ENCODE measurements at places on chromosomes 5 and 9.

- no peak for DNase-seq
Measured at GRCh38 chr5:102307232-102307631, 11.1 kb upstream of the SLCO4C1 start.

- DNase-seq = no peak
Measured at GRCh38 chr9:18921366-18922075, 111.5 kb downstream of the SAXO1 start.

- DNase-seq = no peak
Measured at GRCh38 chr9:78031444-78031892, at the start of gene GNAQ. Gene GNAQ, minus strand, starts transcription at chr9:78031811. Its CDS starts 576 bp downstream, at chr9:78031235.

DNA sequence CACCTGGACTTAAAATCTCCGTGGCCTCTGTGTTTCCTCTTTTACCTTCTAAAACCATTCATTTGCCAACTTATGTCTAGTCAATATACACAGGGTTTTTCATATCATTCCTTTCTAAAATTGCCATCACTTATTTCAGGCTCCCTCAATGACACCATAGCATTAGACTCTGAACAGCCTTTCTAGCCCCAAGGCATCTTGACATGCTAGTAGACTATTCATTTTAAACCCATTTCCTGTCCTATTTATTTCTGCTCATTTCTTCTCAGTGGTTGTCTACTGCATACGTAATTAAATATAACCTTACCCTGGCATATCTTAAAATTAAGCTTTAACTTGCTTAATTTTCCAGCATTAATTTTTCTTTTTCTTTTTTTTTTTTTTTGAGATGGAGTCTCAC lies 83.2 kb downstream of the PHAX start:
- no peak for DNase-seq

- DNase-seq = no peak
Measured at GRCh38 chr5:11076945-11077613, 316.0 kb upstream of the DAP start.

DNA sequence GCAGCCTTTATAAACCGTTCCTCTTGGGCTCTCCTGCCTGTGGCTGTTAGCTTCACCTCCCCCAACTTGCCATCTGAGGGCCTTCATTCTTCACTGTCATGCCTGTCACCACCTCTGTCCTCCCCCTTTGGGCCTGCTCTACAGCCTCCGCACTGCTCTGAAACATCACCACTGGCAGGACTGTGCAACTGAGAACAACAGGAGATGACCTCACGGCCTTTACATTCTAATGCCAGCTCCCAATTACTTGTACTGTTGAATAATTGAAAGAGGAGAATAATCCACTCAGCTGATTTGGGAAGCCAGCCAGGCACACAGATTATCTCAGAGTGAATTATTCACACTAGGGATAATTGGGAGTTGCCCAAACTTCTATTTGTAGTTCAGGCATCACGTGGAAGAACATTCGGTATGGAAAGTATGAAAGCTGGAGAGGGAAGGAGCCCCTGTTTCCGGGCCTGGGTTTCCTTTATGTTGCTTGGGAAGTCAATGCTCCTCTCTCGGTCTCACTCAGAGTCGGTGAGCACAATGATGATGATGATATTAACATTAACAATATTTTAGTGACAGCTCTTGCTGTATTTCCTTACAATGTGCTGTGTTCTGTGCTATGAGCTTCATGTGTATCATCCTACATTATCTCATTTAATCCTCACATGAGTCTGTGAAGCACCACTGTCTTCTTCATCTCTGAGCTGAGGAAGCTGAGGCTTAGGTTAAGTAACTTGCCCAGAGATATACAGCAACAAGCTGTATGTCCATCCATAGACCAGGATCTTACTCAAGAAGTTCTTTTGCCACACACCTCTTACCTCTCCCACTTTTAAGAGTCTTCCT lies 99.3 kb upstream of the LRRTM2 start:
- DNase-seq = no peak

GRCh38 chr5:124550731-124551130 lies 195.7 kb downstream of the ZNF608 start:
- no peak for DNase-seq

GRCh38 chr5:32138839-32139493 lies 35.2 kb downstream of the GOLPH3 start:
- DNase-seq = no peak

DNA sequence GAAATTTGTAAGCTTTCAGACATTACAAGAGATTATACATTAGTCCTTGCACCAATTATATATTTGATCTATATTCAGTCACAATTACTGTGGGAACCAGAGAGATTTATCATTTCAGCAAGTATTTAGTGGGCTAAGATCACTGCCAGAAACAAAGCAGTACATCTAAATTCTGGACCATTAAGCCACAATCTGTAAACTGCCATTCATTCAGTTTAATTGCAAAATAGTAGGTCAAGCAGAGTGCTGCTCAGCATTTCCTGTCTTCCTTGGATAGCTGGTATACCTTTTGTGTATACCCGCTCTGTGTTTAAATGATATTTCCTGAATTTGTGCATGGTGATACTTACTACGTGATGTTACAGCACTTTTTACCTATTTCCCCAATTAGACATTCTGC lies 42.6 kb downstream of the CDH10 start:
- no peak for DNase-seq
